ENCODE measurements at places on chromosomes 5 and 9. TPM values are rescaled to one million over a fixed set of nuclear protein-coding genes. Genes with fewer than 3 reads are reported as not detected.

The F12 gene
- not detected for total RNA-seq

The SLC6A18 gene
- not detected for total RNA-seq

The PDZD2 gene
- 1.1 TPM for total RNA-seq

The ACSL6 gene
- total RNA-seq, result 50.4 TPM

The GTF2H2C gene
- 44.4 TPM for total RNA-seq

The CMBL gene
- 1.9 TPM for total RNA-seq

The NEUROG1 gene
- not detected for total RNA-seq

The CDH12 gene
- total RNA-seq, result not detected

The CCDC183 gene
- 2.5 TPM for total RNA-seq

The NUTM2F gene
- total RNA-seq, result not detected

The SUSD3 gene
- total RNA-seq, result 58.3 TPM

The STKLD1 gene
- total RNA-seq, result 2.1 TPM

The ATP10B gene
- total RNA-seq, result not detected

The PCDHA6 gene
- total RNA-seq, result not detected

The SLCO6A1 gene
- total RNA-seq, result not detected

The NRG2 gene
- 0.17 TPM for total RNA-seq

The SPATA31D4 gene
- not detected for total RNA-seq

The CFAP90 gene
- total RNA-seq, result not detected

The CYLC2 gene
- total RNA-seq, result not detected

The STRBP gene
- 21.1 TPM for total RNA-seq

The TRIO gene
- total RNA-seq, result 9.7 TPM

The ABO gene
- total RNA-seq, result 0.29 TPM

The RLN1 gene
- total RNA-seq, result 5.9 TPM

The DBH gene
- 0.08 TPM for total RNA-seq

The HTR4 gene
- total RNA-seq, result not detected

The DMAC1 gene
- 38.0 TPM for total RNA-seq

The SLC6A3 gene
- not detected for total RNA-seq

The PTPRD gene
- total RNA-seq, result not detected

The CREB3 gene
- 25.6 TPM for total RNA-seq

The PRRX2 gene
- total RNA-seq, result not detected

The MYMK gene
- total RNA-seq, result not detected

The C1QTNF3 gene
- total RNA-seq, result 7.0 TPM

The SPINK13 gene
- not detected for total RNA-seq

The CDKN2B-AS1 gene
- total RNA-seq, result 2.2 TPM

The PCDH12 gene
- total RNA-seq, result not detected

The GCNT1 gene
- 5.8 TPM for total RNA-seq

The COX7C gene
- total RNA-seq, result 474 TPM

The NOTCH1 gene
- total RNA-seq, result 45.4 TPM

The OBP2B gene
- not detected for total RNA-seq
